OCI-LY7 (cell line): ENCODE measurements at places on chromosomes 3 and 15.
A peak's percentile ranks its signal among the peaks of the same experiment; 100 is the strongest.

GRCh38 chr3:128760881-128761280 lies 34.9 kb downstream of the RAB7A start:
- no peak for DNase-seq

- no peak for DNase-seq
Measured at GRCh38 chr15:37094333-37094914, 5.9 kb downstream of the MEIS2 start.

GRCh38 chr15:82132742-82133141 lies 86.9 kb upstream of the MEX3B start:
- DNase-seq, result no peak

GRCh38 chr3:66490984-66491383 lies 9.8 kb downstream of the LRIG1 start:
- peak; percentile 39 for DNase-seq

DNA sequence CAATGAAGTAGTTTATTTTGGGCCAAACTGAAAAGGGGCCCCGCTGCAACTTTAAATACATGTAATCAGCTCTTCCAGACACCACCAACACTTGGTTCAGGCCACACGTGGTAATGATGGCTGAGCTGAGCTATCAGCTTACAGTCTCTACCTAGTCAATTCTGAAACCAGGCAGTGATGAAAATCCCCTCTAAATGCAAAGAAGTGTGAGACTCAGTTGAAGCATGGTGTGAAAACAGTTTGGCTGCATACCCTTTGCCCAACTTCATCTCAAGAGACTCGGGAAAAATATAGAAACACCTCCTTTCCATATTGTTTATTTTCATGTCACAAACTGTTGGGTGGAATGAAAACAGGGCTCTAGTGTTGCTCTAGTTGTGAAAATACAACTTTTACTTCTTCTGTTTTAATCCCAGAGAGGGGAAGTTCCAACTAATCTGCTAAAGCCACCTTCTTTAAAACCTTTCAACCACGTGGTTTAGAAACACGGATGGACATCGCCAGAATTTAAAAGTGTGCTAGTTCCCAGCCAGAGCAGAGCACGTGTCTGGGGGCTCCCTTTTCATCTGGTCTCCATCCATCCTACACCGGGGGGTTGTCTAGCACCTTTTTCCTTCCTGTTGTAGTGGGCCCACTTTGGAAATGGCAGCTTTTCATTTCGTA lies 229.1 kb downstream of the EPHB1 start:
- no peak for DNase-seq
